ENCODE measurements at places on chromosomes 4 and X.

DNA sequence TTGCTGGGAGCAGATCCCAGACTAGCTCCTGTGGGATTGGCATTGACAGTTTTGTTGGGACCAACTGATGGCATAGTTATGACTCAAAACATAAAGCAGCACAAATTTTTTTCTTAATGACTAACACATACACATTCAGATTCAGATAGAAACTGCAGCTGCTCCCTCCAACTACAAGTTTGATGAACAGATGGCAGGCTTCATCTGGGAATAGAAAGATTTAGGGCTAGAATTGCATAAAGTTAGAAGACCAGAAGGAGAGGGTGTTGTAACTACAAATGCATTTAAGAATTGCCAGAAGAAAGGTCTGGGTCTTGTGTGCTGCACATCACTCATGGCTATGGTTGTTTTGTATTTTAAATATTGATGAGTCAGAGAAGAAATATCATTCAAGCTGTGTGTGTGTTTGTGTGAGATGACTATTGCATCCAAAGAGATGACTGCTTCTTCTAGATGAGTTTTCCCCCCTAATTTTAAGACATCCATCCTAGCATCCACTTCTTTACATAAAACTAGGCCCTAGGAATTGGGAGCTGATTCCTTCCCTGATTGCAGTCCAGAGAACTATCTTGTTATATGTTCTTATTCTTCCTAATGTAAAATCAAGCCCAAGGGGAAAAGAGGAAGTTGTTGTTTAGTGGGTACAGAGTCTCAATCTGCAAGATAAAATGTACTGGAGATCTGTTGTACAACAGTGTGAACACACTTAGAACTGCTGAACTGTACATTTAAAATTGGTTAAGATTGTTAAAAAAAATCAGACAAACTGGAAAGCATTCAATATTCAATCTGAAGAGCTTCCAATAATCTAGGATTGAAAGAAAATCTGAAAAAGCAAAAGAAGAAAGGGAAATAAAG lies 175.1 kb downstream of the PARM1 start:
- DNase-seq = no peak

DNA sequence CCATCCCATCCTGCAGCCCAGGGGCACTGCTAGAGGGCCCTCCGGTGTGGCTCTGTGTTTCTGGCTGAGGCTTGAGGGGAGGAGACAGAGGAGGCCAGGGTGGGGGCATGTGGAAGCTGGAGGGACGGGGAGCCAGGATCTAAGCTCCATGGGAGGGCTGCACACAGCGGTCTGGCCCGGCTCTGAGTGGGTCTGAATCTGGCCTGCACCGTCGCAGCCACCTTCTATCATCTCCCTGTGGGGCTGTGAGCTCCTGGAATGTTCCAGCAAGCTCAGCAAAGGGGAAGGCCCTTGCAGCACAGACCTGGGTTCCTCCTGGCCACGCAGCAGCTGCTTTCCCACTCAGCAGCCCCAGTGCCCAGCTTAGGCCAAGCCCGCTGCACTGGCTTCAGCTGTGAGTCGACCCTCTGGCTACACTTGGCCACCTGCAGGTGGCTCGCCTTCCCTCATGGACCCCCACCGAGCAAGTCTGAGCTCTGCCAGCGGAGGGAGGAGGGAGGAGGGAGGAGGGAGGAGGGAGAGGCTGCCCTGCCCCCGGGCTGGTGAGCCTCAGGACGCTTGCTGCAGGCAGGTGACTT lies 5.3 kb downstream of the NKX1-1 start:
- DNase-seq = peak; percentile 52

DNA sequence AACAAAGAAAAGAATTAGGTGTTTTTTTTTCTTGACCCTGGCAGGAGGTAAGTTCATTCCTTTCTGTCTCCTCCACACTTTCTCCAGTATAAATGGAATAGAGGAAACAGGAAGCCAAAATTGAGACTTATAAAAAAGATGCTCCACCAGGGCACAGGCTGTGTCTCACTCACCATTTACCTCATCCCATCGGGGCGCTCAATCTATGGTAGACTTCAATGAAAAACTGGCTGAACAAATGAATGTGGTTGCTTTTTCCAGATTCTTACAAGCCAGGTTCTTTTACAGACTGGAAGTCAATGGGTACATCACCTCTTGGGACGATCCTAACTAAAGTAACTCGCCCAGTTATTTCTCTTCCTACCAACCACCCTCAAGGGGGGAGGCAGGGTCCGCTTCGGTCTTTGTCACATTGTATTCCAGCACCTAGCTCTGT lies 685 bp downstream of the COMMD8 start:
- no peak for DNase-seq

- no peak for DNase-seq
Measured at GRCh38 chrX:100658941-100659381, 15.0 kb downstream of the SRPX2 start.

GRCh38 chr4:8597791-8598190 lies 5.2 kb downstream of the CPZ start:
- DNase-seq = no peak

- DNase-seq = peak; percentile 23
Measured at GRCh38 chr4:104571341-104571740, 76.6 kb upstream of the CXXC4 start.

DNA sequence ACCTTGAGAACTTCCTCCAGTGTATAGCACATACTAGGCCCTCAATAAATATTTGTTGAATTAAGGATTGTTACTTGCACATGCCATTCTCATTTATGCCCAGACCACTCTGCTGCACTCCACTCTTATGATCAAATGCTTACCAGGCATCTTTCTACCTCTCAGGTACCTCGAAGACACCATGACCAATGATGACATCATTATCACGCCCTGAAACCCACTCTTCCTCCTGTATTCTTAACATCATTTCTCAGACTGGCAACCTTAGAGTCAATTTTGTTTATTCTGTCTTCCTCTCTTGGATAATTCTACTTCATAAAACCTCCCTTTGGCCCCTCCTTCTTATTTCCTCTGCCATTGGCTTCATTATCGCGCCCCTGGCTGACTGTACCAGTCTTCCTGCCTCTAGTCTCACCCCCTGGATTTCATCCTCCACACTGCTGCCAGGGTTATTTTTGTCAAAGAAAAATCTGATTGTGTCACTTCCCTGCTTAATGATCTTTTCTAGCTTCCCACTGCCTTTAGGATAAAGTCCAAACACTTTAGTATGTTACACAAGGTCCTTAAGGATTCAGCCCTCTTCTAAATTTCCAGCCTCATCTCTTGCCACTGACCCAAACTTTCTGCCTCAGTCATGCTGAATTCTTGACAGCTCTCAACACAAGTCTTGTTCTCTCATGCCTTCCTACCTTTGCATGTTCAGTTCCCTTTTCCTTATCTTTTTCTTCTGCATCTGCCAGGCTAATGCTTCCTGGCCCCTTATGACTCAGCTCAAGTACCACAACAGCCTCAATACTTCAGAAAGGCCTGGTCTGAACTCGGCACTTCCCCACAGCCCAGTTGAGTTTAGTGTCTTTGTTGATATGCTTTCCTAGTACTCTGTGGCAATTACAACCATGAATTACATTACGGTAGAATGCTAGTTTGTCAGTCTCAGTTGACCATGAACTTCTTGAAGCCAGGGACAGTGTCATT lies 45.8 kb downstream of the HDAC8 start:
- no peak for DNase-seq

DNA sequence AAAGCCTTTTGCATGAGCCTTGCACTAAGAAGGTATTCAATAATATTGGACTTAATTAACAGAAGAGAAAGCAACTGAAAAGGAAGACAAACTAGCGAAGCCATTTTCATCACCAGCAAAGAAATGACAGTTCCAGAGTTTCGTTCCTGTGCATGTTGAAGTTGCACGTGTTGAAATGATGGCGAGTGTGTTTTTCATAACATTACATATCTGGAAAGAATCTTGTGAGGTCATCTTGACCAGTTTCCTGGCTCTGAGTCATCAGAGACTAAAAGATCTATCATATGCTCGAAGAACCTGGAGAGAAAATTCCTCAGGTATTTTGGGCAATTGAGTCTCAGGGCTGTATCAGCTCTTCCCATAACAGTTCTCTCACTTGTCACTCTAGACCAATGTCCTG lies 106.2 kb upstream of the MAML3 start:
- DNase-seq = no peak

GRCh38 chr4:185246453-185246852 lies 37.1 kb downstream of the SNX25 start:
- DNase-seq = no peak

GRCh38 chrX:21770631-21771321 lies 12.9 kb upstream of the SMPX start:
- DNase-seq = peak; percentile 55

DNA sequence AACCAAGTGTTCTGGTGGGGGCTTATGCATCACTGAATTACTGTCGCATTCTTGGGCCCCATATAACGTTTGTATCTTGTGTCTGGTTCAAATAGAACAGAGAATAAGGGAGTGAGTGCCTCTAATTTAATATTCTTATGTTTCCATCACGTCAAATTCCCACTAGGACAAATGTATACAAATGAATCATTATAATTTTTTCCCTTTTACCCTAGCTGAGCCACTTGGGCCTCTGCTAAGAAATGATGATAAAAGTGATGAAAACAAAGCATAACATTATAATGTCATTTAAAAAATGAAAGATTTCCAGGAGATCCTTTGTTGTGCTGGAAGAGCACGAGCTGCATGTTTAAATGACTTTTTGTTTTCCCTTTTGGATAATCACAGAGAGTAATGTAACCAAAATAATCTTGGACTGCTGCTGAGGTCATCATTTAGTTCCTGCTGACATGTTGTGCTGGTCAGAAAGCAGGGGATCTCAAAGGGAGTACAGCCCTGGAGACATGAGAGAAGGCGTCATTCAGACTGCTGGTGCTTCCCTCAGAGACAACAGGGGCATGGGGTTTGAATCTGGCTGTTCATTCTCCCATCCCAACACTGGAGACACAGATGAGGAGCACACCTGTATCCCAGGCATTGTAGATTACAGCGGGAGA lies 105.1 kb upstream of the SCOC start:
- DNase-seq = no peak

GRCh38 chrX:17654116-17654515 lies 83.2 kb upstream of the SCML1 start:
- no peak for DNase-seq

DNA sequence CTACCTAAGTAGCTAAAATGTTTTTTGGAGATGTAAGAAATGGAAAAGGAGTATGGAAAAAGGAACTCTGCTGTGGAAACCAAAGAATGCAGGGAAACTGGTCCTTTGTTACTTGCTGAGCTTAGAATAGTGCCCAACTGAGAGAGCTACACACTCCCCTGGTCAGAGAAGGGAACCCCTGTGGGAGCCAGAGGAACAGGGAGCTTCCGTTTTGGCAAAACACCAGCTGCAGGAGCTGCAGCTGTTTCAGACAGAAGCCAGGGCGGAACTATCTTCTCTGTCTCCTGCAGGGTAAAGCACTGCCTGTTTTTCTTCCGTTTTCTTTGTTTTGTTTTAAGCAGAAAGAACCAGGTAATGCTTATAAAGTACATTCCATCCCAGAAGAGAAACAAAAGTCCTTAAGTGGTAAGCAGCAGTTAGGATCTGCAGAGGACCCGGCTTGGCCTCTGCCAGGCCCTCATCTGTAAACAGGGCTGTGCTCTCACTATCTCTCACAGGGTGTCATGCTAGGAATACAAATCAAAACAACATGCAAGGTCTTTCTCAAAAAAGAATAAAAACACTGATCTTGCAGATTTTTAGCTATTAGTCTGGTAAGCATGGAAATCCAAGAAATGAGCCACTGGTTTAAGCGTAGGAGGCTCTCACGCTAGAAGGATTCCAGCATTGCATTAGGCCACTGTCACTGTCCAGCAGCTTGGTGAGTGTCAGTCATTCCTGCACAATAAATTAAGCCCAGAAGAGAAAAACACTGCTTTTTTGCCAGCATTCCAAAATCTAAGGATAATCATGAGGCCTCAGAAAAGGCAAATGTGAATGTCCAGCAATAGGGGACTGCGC lies 76.1 kb downstream of the CHST7 start:
- peak; percentile 13 for DNase-seq

DNA sequence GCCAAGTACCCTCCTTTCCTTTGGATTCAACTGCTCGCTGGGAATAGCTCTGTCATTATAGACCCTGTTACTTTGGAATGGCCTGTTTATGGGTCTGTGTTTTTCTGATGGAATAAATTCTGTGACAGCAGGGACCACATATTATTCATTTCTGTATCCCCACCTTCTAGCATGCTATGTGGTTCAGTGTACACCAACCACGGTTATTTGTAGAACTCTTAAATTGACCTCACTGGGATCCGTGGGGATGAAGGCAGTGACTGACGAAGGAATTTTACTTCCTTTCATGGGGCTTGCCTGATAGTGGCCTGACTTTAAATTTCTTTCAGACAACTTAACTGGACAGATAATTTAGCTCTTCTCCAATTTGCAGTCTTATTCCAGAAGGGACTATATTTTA lies 343.2 kb downstream of the SPRY1 start:
- no peak for DNase-seq

DNA sequence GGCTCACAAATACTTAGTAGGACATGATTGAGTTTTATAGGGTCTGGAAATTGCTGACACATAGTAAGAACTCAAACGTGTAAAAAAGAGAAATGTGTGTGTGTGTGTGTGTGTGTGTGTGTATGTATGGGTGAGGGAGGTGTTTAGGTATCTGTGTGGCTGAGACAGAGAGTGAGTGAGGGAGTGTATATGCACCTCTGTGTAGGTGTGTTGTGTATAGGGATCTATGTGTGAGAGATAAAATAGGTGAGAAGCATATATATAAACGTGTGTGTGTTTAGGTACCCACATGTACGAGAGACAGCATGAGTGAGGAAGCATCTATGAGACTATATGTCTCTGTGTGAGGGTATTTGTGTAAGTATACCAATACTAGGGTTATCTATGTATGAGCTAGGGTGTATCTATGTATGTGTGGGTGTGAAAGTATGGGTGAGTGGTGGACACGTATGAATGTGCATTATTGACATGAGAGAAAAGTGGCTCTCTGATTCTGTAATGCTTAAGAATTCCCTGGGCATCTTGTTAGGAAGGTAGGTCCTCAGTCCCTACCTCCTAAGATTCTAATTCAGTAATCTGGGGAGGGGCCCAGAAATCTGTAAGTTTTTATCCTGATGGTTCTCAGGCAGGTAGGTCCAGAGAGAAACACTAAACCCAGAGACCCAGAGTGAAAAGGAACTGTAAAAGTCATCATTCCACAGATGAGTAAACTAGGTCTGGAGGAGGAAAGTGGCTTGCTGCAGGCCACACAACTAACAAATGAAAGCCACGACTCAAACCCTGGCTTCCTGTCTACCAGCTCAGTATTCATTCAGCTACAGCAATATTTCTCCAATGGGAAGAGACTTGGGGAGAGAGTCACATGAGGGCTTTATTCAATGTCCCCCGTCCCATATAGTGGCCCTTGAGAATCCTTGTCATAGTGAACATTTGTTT lies 237.0 kb downstream of the IDS start:
- no peak for DNase-seq

All from H1 (cell line).